ENCODE measurements at places on chromosomes 1 and 21.
A peak's percentile ranks its signal among the peaks of the same experiment; 100 is the strongest.

DNA sequence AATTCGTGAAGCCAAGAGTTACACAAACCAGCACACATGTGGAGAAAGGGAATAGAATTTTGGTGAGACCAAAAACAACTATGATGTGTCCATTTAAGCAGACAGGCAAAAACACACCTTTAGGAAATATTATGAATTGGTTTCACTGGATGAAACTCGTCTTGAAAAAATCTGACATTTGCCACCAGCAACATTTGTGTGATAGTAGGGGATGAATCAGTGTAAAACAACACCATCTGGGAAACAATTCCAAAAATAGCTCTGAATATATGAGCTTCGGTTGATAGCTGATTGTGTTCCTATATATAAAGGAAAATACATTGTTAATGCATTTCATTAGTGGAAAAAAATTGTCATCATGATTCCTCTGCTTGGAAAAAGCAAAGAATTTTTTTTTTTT, 327.8 kb downstream of the PAPPA2 start:
- DNase-seq: no peak

- DNase-seq: peak; percentile 40
Measured at GRCh38 chr1:24725209-24725651, 20.0 kb upstream of the CLIC4 start.

- DNase-seq: no peak
Measured at GRCh38 chr1:43327549-43328292, 9.9 kb upstream of the MPL start.

- DNase-seq: no peak
Measured at GRCh38 chr1:152954436-152954835, 7.4 kb downstream of the SPRR5 start.

- DNase-seq: no peak
Measured at GRCh38 chr1:21022279-21023040, 154.2 kb downstream of the EIF4G3 start.

- peak; percentile 64 for DNase-seq
Measured at GRCh38 chr1:89483010-89483756, 41.4 kb upstream of the LRRC8B start.

- DNase-seq: no peak
Measured at GRCh38 chr1:23200883-23201282, 16.4 kb downstream of the HTR1D start.

GRCh38 chr1:12229835-12230548, at the start of gene VPS13D:
VPS13D (plus strand) TSS chr1:12230030; CDS start chr1:12234267, 4,237 bp downstream.
- DNase-seq: peak; percentile 89

- no peak for DNase-seq
Measured at GRCh38 chr1:48418742-48419141, 53.3 kb downstream of the SPATA6 start.

DNA sequence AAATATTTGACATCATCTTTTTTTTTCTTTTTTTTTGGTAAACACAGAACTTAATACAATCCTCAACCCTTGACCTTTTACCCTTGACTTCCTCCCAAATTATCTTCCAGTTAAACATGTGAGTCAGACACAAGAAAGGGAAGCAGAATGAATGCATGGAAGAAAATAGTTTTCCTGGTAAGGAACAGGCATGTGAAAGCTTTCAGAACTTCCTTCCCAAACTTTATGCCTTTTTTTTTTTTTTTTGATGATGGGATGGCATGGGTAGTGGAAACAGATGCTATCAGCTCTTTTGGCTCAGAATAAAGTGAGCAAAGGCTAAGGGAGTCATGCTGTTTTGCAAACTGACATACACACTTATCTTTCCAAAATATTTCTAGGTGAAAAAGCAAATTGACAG, 1079.1 kb downstream of the TTLL7 start:
- DNase-seq: no peak

GRCh38 chr1:170864238-170864637, 71.1 kb upstream of the MROH9 start:
- no peak for DNase-seq

DNA sequence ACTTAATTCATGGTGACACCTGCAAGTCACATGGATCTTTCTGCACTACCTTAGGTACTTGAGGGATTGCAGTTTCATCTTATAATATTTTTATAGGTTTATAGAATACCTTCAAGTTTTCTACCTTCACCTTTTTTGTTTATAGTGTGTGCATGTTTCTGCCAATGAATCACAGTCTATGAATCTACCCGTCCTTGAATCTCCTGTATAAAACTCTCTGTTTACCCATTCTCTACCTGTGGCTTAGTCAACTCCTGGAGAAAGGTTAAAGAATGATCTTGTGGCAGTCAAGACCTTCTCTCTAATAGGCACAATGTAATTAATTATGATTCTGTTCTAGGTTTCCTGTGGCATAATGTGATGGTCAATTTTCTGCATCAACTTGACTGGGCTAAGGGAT, 3.2 kb upstream of the GSTM2 start:
- no peak for DNase-seq

DNA sequence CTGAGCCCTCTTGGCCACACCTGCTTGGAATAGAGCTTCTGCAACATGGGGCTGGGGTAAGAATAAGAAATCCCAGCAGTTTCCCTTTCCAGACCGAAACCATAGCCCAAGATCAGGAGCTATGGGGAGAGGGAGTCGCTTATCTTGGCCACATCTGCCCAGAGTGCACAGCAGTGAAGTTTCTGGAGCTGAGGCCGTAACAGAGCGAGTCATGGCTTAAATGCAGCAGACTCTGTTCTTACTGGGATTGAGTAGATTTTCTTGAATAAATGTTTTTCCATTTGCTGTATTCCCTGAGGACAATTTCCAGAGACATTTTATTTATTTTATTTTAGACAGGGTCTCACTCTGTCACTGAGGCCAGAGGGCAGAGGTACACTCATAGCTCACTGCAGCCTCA, 33.5 kb downstream of the CFAP57 start:
- no peak for DNase-seq

- peak; percentile 94 for DNase-seq
Measured at GRCh38 chr1:118185084-118185832, at the start of gene SPAG17. SPAG17 (minus strand) TSS chr1:118185228; CDS start chr1:118185157, 71 bp downstream.

DNA sequence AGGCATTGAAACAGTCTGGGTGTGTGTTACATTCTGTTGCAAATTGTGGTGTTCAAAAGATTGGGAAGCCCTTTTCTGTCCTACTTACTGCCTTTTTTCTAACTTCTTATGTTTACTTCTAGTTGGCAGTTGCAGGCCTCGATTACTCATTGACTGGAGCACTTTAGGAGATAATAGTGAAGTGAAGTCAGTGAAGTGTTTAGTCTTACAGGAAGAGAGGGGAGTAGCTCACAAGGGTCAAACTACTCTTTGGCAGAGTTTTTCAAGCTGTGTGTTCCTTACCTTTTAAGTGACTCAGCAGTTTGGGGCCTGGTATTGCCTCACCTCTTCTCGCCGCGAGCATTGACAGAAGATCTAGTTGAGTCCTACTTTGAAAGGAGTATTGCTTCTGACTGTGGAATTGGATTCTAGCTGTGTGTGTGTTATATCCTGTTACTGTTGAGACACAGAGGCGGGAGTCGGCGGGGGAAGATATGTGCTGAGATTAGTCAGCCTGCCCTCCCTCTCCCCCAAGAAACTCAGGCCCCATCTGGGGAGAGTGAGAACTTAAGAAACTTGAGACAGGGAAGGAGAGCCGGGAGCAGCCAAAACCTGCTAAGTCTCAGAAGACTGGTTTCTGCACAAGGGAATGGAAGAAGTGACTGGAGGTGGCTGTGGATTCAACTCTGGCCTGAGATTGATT, 19.3 kb downstream of the AHCYL1 start:
- DNase-seq: no peak

Data from retina (tissue), 1 donor.